ENCODE measurements at places on chromosomes 12 and 14.
A peak's percentile ranks its signal among the peaks of the same experiment; 100 is the strongest.

GRCh38 chr14:50955373-50956043 is 11.2 kb upstream of the PYGL start:
- no peak for DNase-seq

GRCh38 chr12:117803001-117803400 is 165.8 kb downstream of the KSR2 start:
- no peak for DNase-seq

DNA sequence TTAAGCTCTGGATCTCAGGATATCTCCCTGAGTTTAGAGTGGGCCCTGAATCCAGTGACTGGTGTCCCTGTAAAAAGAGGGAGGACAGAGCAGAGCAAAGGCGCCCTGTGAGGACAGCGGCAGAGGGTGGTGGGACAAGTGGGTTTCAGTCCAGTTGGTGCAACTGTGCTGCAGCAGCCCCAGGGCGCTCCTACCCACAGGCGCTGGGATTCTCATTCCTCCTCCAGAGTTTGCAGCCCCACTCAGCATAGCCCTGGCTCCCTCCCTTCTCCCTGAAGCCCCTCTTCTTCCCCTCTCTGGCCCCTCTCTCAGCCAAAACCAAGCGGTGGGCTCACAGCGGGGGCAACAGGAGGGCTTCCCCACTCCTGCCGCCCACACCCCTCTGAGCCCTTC is 1.6 kb downstream of the TMEM179 start:
- no peak for DNase-seq

- no peak for DNase-seq
These were observed 41.8 kb upstream of the FOXN3 start for GRCh38 chr14:89458713-89459420.

DNA sequence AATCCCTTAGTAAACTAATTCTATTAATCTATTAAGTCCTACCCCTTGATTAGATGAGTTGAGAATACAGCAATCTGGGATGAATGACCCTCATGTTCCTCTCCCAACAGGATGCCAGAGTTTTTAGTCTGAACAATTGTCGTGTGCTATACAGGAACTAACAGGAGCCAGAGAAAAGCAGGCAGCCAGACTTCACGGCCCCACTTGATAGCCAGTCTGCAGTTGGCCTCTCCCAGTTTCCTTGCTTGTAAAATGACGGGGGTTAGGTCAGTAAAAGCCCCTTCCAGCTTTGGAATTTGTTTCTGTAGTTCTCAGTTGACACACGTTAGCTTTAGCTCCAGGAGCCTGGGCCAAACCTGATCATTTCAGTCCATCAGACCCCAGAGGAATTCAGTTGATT is 266.8 kb upstream of the FKBP4 start:
- no peak for DNase-seq

DNA sequence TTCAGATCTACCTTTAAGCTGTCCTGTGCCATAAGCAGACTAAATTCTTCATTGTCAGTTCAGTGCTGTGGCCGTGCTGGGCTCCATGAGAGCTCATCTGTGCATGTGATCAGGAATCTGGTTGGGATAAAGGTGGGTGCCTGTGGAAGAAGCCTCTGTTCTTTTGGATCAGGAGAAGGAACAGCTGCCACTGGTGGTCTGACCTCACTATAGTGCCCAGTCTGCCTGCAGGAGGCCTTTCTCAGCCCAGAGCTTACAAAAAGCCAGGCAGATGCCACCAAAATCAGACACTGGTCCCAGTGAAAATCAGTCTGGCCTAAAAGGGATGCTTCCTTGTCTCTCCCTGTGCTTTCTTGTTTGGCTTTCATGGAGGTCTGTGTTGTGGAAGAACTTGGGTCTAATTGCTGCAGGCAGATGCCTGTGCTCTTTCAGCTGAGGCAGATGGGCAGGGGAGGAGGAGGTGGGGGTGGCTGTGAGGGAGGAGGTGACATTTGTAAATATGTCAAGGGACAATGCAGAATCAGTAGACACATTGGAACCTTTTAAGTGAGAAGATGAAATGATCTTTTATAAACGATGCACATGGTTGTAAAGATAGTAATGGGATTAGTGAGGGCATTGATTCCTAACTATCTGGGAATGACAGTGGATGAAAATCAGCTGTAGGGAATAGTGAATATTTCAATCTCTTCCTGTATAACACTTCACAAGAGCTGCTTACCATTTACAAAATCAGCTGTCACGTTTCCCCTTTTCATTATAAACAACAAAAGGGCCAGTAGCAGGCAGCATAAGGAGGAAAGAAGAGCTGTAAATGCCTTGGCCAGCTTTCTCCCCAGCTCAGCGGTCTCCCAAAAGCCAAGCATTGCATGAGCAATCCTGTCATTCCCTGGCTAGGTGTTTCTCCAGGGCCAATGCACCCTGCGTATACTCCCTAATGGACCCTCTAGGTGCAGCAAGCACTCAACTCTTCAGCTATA is 44.6 kb downstream of the CACNA2D4 start:
- no peak for DNase-seq

DNA sequence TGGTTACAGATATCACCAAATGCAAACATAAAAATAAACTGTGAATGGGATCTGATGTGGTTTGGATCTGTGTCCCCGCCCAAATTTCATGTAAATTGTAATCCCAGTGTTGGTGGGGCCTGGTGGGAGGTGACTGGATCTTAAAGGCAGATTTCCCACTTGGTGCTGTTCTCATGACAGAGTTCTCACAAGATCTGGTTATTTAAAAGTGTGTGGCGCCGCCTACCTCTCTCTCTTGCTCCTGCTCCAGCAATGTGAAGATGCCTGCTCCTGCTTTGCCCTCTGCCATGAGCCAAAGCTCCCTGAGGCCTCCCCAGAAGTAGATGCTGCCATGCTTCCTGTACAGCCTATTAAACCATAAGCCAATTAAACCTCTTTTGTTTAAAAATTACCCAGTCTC is 47.8 kb downstream of the SLC25A21 start:
- no peak for DNase-seq

GRCh38 chr12:57840726-57841125 is 5.8 kb downstream of the CTDSP2 start:
- DNase-seq = peak; percentile 70

DNA sequence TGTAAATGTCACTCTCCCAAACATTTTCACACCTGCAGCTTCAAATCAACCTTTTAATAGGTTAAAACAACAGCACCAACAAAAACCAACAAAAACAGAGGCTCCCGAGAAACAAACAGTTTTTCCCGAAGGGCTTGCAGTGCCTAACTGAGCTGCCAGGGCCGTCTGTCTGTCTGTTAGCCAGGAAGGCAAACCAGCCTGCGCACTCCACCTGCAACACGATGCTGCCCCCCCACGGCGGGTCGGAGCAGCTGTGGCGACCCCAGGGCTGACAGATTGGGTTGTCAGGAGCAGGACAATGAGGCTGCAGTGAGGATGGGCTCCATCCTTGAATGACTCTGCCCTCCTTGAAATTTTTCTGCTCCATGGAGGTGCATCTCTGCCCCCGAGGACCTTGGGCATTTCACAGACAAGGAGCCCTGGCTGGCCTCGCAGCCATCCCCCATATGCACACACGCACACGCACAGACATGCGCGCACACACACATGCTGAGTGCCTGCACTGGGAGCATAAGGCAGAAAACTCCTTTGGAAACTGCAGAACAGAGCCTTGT is 2.6 kb downstream of the RTL1 start:
- DNase-seq = no peak

- DNase-seq = no peak
These were observed 4.9 kb upstream of the GLT1D1 start for GRCh38 chr12:128848371-128848770.

DNA sequence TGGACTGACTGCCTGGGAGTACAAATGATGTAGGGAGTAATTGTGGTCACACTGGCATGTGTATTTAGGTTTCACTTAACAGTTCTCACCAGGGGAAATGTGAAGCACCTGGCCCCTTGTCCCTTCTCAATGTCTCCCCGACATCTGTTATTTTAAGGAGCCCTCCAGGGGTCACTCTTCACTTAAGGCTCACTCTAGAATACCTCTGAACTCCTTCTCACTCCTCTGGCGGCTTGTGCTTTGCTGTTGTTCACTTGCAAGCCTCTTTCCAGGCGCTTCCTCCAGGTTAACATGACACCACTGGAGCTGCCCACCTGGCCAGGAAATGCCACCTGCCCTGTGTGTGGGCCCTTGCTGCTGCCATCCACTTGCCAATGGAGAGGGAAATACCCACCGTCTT is 56.5 kb upstream of the GZMB start:
- DNase-seq = peak; percentile 36

DNA sequence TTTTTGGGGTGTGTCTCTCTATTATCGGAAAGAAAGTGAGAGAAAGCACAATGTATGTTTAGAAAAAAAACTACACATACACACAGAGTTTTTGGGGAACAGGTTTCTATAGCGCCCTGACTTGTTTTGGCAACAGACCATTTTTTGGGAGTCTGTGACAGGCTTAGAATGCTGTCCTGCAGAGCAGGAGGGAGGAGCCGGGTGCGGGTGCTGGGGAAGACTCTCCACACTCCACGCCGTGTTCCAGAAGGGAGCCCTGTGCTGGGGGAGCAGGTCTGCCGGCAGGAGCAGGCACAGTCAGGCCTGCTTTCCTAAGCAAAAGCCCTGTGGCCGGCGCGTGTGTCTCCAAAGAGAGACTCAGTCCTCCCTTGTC is 26.5 kb downstream of the CD9 start:
- no peak for DNase-seq

DNA sequence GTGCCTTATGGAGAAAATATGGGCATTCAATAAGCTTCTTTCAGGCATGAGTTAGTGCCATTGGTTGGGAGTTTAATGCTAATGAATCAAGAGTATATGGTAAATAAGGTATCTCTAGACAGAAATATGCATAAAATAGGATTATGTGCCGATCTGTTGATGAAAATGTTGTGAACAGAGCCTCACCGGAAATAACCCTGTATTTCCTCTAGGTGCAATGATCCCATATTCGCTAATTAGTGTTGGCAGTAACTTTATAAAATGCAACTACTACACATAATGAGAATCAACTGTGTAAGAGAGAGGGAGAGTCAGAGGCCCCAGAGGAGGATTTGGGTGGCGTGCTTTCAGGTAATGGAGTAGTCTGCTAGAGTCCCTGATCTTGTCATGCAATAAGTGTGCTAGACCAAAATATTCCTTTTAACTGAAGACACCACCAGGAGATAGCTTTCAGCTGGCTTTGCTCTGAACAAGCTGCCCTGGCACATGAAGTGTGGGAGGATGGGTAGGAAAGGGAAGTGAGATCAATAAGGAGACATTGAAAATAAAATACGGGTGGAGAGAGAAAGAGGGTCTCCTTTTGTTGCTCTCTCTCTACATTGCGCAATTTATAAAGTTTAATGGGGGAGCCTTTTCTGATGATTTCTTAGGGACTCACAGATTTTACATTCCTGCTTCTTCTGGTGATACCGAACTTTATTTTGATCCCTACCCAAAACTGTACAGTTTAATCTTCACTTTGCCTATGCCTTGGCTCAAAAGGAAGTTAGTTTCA is 68.6 kb upstream of the PLXNC1 start:
- no peak for DNase-seq

GRCh38 chr14:74348241-74348734 is at the start of gene VRTN:
VRTN (plus strand) TSS chr14:74348471; CDS start chr14:74356784, 8,313 bp downstream.
- DNase-seq = no peak

GRCh38 chr12:6148061-6148460 is 23.6 kb upstream of the VWF start:
- DNase-seq = no peak

- no peak for DNase-seq
These were observed 119.5 kb downstream of the TTC7B start for GRCh38 chr14:90696720-90697119.

DNA sequence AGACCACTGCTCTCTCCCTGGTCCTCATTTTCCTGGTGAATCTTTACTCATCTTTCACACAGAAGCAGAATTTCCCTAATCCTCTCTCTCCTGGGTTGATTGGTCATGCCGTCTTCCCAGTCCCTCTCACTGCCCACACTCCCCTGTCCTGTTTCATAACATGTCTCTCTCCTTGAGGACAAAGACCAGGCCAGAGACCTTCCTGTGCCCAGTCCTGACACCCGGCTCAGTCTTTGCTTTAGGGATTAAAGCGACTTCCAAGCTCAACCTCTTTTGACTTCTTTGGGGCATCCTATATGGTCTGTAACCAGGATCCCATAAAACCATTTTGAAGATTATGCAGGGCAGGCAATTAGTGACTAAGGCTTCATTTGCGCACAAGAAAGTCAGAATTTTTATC is 105.5 kb downstream of the BCL11B start:
- DNase-seq = no peak

DNA sequence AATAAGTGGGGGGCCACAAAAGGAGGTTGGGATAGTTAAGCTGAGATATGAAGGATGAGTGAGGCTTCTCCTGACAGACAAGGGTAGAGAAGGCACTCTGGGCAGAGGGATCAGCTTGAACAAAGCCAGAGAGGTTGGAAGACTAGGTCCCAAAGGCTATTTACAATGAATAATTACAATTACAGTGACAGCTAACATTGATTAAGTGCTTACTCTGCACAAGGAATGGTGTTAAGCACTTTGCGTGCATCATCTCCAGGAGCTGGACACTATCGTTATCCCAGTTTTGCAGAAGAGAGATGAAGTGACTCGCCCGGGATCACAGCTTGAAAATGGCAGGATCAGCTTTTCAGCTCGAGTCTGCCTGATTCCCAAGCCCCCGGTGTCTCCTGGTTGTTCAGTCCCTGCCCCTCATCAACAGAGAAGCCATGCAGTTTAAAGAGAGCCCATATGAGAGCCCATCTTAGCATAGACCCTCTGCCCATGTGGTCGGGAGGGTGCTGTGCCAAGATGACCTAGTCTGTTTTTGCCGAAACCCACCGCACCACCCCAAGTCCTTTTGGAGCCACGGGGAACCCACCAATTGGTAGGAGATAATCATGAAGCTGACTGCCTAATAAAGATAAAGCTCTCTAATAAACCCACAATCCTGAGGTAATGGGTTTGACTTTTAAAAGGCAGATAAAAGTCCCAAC is 89.9 kb upstream of the HSPB8 start:
- DNase-seq = no peak

DNA sequence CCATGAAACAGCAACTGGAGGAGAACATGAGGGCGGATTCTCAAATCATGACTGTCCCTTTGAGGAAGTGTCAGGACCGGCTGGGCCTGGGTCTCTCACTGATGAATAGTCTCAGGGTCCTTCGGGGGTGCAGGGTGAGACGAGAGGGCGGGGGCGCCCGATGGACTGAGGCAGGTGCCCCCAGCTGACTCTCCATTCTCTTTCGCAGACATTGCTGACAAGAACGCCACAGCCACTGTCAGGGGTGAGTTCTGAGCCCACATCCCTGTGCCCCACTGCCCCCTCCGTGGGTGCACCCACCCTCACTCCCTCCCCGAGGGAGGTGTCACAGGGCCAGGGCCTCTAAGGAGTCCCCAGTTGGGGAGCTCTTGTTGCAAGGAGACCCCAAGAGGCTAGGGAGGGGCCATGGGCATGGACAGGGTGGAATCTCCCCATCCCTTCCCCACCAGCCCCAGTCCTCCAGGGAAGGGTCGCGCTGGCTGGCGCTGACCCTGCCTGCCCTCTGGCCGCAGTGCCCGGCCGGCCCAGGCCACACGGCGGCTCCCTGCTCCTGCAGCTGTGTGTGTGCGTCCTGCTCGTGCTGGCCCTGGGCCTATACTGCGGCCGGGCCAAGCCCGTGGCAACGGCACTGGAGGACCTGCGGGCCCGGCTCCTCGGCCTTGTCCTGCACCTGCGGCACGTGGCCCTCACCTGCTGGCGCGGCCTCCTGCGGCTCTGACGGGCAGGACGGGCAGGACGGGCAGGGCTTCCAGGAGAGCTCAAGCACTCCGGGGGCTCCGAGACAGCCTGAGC is 8.7 kb downstream of the C14orf180 start:
- DNase-seq = no peak

GRCh38 chr12:6635375-6635855 is 344 bp downstream of the LPAR5 start:
- no peak for DNase-seq
